Osteocyte (in vitro differentiated cells): ENCODE measurements at places on chromosomes 6 and 20.
A peak's percentile ranks its signal among the peaks of the same experiment; 100 is the strongest.

DNA sequence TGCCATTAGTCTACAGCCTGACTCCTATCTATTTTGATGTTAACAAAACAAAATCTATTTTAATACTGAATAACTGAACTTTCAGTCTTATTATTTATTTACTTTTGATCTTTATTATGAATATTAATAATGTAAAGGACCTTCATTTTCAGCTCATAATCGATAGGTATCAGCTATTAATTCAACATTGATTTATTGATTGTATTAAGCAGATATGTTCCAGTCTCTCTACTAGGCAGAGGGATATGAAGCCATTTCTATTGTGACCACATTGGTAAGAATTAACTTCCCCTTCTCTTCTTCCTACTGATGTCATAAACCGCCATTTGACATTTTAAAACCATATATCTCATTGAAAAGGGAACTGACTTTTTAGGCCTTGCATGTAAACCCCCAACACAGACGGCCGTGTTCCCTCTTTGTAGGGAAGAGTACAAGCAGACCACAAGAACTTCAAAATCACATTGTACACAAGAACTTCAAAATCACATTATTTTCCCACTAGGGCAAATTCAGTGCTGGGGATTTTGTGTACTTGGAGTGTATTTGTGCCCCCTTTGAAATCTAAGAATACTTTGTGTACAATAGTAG is 69.5 kb upstream of the FABP7 start:
- DNase-seq, result no peak

- DNase-seq, result no peak
These were observed 286.2 kb upstream of the STXBP5 start for GRCh38 chr6:146917979-146918378.

- no peak for DNase-seq
These were observed 49.1 kb upstream of the UBR2 start for GRCh38 chr6:42514745-42515144.

DNA sequence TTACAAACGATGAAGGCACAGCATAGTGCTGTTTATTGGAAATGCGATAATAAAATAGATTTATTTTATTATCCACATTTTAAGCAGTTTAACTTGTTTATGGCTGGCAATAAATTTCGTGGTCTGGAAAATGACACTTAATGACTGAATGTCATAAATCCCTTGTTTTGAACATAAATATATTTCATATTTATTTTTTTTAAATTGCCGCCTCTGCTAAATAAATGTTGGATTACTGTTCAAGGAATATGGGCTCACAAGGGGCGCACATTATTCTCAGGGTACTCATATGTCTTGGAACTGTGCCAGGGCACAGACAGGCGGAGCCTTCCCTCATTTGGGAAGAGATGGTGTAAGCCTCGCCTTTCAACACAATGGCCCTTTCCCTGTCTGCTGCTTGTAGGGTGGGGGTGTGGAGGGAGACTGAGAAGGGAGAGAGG is 134.3 kb downstream of the PXDC1 start:
- DNase-seq, result no peak

GRCh38 chr6:38876475-38876874 is 161.4 kb downstream of the DNAH8 start:
- no peak for DNase-seq

DNA sequence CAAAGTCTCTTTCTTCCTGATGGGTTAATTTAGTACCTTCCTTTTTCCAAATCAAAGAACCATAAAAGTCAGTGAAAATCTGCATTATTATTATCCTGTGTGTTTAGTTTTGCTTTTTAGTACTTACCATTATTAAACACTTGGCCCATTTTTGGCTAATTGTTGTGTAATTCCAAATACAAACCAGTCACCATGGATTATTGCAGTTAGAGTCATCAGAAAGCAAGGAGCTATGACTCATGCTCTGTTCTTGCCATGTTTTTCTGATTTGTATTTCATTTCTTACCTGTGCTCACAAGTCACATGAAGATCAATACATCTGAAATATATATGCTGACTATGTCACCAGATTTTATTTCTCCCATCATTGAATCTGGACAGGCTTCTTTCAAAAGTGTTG is 31.3 kb downstream of the SLC22A3 start:
- no peak for DNase-seq

DNA sequence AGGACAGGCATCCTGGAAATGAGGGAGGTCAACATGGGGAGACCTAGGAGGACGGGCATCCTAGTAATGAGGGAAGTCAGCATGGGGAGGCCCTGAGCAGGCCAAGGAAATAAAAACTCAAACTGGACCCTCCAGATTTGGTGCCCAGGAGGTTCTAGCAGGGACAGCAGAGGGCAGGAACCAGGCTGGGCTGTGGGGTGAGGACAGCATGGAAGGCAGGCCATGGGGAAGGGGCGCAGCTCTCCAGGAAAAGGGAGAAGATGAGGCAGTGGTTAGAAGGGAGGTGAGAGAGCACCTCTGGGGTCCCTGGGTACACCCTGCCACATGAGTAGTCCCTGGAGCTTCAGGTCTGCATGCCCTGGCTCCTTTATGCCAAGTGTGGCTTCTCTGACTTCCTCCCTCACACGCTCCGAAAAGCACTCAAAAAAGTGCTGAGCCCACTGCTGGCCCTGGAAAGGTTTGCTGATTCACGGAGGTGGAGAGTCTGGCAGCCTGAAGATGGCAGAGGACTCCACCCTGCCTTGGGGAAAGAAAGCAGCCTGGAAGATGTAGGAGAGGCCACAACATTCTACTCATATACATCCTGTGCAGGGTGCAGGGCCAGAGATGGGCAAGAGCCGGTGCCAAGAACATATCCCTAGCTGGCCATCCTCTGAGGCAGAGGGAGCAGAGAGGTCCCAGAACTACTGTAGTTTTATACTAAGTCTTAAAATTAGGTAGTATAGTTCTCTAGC is 154.9 kb downstream of the MRPL14 start:
- peak; percentile 64 for DNase-seq

GRCh38 chr6:133348846-133349245 is 107.7 kb downstream of the EYA4 start:
- no peak for DNase-seq

GRCh38 chr6:43778131-43778855 is 8.3 kb downstream of the VEGFA start:
- no peak for DNase-seq

DNA sequence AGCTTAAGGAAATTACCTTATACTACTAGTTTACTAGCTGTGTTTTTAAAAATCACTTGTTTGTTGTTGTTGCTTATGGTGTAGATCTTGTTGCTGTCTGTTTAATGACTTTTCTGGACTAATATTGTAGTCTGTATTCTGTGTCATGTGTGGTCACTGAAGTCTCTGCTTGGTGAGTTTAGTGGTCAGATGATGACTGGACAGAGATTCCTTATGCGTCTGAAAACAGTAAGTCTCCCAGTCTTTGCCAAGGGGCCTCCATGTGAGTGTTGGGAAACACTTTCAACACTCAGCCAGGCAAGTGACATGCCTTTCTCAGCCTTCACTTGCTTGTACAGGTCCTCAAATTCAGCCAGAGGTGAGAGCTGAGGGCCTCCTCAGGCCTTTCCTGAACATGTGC is 256.9 kb upstream of the RNF24 start:
- DNase-seq, result peak; percentile 57

- peak; percentile 92 for DNase-seq
These were observed 636 bp upstream of the EEF1A1 start for GRCh38 chr6:73521351-73521985.
